ENCODE measurements at places on chromosomes 12 and 14.

DNA sequence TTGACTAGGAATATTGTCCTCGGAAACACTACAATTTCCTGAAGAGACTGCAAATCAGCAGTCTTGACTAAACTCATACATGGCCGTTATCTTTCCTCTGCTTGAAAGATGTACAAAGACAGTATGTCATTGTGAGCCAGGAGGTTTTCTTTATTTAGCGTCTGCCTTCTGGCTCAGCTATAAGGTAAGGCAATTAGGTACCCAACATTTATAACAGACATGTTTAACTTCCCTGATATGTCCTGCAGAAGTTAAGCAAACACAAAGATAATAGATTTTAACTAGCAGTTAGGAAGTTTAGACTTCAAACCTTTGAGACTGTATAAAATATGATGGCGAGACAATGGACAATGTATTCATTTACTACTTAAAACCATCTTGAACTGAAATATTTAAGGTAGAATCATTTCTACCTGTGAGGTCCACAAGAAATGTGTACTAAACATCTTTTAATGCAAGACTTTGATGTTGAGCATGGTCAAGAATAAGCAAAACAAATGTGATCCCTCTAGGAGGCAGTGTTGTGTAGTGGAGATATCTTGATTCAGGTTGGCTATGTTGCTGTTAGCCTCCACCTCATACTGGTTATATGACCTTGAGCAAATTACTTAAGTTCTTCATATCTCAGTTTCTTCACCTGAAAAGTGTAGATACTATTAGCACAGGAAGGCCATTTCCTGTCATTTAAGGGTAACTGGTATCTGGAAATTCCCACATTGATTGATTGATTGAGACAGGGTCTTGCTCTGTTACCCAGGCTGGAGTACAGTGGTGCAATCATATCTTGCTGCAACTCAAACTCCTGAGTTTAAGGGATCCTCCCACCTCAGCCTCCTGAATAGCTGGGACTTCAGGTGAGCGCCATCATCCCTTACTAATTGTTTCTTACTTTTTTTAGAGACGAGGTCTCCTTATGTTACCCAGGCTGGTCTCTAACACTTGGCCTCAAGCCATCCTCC lies 96.3 kb upstream of the EEA1 start:
- peak; percentile 6 for DNase-seq

DNA sequence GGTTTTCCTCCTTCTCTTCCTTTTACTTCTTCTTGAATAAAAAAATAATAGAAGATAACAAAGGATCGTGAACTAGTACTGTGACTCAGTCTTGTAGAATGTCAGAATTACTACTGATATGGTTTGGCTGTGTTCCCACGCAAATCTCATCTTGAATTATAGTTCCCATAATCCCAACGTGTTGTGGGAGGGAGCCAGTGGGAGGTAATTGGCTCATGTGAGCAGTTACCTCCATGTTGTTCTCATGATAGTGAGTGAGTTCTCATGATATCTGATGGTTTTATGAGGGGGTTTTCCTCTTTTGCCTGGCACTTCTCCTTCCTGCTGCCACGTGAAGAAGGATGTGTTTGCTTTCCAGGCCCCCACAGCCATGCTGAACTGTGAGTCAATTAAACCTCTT lies 549.6 kb downstream of the DIO2 start:
- DNase-seq, result no peak

DNA sequence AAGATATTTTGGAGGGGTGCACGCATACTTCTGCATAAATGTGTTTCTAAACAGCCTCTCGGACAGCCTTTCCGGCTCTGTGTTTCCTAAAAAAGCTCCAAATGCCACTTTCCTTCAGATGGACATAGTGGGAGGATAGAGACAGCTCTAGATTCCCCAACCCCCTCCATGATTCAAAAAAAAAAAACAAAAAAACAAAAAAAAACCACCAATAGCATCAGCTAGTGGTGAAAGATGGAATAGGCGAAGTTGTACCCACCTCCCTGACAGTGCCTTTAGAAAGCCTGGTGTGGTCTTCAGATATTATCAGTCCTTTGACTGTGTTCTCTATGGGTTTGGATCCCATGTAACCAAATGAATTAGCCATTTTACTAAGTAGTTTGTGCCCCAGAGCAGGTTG lies 94.1 kb downstream of the PHETA1 start:
- no peak for DNase-seq

DNA sequence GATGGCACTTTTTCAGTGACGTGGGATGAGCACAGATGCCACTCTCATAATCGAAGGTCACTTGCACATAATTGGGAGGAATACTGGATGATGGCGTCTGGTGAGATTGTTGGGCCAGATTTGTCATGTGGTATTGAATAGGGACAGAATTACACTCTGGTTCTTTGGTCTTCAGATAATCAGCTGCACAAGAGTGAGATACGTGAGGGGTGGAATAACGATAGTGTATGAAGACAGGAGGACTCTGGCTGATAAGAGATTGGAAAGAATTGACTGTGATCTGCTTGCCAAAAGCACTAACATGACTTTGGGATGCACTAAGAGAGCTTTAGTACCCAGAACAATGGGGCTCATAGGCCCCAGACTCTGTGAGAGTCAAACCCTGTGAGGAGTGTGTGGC lies 7.0 kb upstream of the RABGGTA start:
- no peak for DNase-seq

- DNase-seq, result no peak
These were observed 4.4 kb downstream of the MLH3 start for GRCh38 chr14:75046899-75047298.
